ENCODE measurements at places on chromosomes 2 and 18. TPM values are rescaled to one million over a fixed set of nuclear protein-coding genes. Genes with fewer than 3 reads are reported as not detected.

MARCHF4 gene
- not detected for total RNA-seq

GCC2 gene
- total RNA-seq, result 44.1 TPM

KCNF1 gene
- total RNA-seq, result not detected

RAB6D gene
- total RNA-seq, result not detected

FTCDNL1 gene
- total RNA-seq, result 1.9 TPM

IL1R1 gene
- total RNA-seq, result 0.68 TPM

SAG gene
- not detected for total RNA-seq

STPG4 gene
- total RNA-seq, result not detected

C2orf78 gene
- not detected for total RNA-seq

SERPINE2 gene
- 42.4 TPM for total RNA-seq
